ENCODE measurements at places on chromosomes 16 and 17.

DNA sequence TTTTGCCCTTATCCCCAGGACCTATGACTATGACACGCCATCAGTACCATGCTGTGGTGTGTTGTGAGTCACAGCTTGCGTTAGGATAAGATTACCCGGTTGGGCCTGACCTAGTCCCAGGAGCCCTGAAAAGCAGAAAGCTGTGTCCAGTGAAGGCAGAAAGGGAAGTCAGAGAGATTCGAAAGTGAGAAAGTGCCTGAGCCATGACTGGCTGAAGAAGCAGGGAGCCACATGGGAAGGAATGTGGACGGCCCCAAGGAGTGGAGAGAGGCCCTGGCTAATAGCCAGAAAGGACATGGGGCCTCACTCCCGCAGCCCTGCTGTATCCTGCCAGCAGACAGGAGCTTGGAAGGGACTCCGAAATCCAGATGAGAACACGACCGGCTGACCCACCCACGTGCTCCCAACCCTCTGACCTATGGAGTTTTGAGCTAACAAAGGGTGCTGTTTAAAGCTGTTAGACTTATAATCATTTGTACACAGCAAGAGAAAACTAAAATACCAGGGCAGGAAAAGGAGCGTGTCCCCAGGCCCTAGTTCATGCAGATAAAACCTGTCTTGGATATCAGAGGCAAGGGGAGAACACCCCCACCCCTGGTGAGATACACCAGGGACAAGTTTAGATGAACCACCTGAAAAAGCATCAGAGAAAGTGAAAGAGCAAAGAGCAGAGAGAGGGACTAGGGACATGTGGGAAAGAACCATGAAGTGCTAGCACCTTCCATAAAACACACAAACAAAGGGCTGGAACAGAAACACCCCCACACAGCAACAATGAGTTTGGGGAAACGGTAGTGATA, 115.3 kb downstream of the SLC39A11 start:
- no peak for DNase-seq

DNA sequence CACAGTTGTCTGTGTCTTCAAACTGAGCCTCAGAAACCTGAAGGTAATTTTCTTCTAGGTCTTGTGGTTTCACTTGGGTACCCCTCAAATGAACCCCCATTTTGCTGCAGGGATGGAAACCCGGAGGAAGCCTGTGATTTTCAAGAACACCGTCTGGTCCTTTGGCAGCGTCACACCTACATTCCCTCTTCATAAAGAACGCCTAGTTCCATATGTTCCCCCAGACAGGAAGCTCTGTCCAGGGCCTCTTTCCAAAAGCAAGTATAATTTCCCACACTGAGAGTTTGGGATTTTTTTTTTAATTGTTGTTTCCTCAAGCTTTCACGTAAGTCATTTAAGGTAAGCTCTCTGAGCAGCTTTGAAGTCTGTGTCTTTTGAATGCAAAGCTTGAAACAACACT, 515.0 kb downstream of the TMEM114 start:
- no peak for DNase-seq

DNA sequence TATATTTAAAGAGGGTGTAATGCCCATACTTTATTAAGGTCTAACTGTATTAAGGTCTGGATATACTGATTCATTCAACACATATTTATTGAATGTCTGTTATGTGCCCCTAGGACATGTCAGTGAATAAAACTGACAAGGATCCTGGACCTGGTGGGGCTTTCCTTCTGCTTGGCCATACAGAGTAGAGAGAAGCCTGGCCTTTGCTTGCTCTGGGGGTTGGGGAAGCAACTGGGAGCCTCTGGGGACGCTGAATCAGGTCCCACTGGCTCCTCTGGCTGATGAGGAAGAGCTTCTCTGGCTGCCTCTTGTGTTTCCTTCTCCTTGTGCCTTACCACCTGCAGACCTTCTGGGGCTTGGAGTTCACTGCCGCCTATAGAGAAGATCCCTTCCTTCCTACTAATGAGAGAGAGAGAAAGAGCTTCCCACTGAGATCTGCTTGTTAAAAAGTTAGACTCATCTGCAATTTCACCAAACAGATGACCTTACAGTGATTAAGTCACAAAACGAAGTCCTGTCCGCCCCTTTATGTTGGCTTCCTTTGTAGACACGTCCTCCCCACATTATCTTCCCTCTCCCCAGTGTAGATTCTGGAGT, 49.7 kb downstream of the MSI2 start:
- DNase-seq, result no peak

- DNase-seq, result no peak
These were observed 20.4 kb downstream of the CEP131 start for GRCh38 chr17:81202318-81202717.

DNA sequence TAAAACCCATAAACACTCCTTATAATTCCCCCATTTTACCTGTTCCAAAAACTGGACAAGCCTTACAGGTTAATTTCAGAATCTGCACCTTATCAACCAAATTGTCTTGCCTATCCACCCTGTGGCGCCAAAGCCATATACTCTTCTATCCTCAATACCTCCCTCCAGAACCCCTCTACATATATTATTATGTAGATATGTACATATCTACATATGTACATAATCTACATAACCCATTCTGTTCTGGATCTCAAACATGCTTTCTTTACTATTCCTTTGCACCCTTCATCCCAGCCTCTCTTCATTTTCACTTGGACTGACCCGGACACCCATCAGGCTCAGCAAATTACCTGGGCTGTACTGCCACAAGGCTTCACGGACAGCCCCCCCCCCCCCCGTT, 12.0 kb upstream of the ENDOV start:
- no peak for DNase-seq

DNA sequence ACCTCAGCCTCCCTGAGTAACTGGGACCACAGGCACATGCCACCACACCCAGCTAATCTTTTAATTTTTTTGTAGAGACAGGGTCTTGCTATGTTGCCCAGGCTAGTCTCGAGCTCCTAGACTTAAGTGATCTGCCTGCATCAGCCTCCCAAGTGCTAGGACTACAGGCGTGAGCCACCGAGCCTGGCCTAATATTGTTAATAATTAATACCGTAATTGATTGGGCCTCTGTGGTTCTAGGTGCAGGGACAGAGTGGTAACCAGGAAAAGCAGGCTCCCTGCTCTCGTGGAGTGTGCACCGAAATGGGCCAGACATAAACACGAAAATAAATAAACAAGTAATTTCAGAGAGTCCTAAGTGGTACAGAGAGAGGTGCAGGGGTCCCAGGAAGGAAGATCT, 241.0 kb downstream of the GSG1L start:
- DNase-seq, result no peak

DNA sequence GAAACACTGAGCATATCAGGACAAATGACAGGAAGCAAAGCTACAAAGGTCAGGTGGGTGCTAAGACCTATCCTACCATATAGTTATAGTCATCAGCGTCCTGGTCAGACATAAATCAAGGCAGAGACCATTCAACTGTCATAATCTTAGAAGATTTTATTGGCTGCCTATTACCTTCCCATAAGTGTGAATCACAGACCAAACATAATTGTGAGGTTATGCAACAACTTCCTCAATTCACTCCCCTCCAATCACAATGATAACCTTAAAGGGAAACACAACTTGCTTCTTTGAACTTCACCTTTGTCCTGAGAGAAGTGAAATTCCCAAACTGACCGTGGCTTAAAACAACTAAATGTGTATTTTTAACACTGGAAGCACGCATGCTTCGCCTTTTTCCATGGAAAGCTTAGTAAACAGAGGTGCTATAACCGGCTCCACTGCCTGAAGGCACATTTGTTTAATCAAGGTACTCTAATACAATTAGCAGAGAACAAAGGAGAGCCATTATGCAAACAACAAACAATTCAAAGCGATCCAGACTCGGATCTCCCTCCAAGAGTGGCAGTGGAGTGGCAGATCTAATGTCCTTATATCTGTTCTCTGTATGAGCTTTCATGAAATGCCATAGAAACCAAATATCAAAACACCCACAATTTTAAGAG, 84.9 kb downstream of the TMEM114 start:
- DNase-seq, result no peak
